ENCODE measurements at places on chromosomes 4 and X.

- DNase-seq = no peak
Measured at GRCh38 chr4:149980121-149980682, 98.0 kb upstream of the DCLK2 start.

- peak; percentile 79 for DNase-seq
Measured at GRCh38 chr4:5824635-5825034, 68.3 kb downstream of the CRMP1 start.

GRCh38 chr4:11111370-11111769, 317.3 kb downstream of the HS3ST1 start:
- DNase-seq = no peak

DNA sequence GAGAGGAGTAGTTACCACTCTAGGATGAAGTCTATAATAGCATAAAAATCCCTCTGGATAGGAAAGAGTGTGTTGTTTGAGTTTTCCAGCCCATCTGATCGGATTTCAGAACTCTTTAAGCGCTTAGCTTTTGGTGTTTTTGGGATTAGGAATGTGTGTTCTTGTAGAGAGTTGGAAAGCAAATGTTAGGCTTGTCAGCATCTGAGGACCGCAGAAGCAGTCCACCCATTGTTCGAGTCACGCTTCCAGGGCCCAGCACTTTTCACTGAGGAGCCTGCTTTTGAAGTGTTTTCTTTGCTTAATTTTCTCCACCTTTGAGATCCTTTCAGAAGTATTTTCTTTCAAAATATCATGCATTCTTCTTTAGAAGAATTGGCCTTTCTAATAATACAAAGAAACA, 306.2 kb downstream of the TENM3 start:
- no peak for DNase-seq

- DNase-seq = no peak
Measured at GRCh38 chrX:2705046-2705832, 14.1 kb downstream of the CD99 start.

GRCh38 chrX:153776611-153777045, 4.2 kb upstream of the SRPK3 start:
- DNase-seq = peak; percentile 16

GRCh38 chr4:142347241-142347640, 498.9 kb downstream of the INPP4B start:
- peak; percentile 67 for DNase-seq

- no peak for DNase-seq
Measured at GRCh38 chr4:53716011-53716410, 124.7 kb upstream of the LNX1 start.

DNA sequence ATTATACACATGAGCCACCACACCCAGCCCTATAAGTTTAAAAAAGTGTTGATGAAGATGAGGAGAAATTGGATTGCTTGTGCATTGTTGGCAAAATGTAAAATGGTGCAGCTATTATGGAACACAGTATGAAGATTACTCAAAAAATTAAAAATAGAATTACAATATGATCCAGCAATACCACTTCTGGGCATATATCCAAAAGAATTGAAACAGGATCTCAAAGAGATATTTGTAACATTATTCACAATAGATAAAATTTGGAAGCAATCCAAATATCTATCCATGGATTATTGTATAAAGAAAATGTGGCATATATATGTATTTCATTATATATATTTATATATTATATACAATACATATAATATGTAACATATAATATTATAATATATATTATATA, 515.6 kb upstream of the GNPDA2 start:
- no peak for DNase-seq

- peak; percentile 59 for DNase-seq
Measured at GRCh38 chr4:74628852-74629620, 165.3 kb downstream of the BTC start.

DNA sequence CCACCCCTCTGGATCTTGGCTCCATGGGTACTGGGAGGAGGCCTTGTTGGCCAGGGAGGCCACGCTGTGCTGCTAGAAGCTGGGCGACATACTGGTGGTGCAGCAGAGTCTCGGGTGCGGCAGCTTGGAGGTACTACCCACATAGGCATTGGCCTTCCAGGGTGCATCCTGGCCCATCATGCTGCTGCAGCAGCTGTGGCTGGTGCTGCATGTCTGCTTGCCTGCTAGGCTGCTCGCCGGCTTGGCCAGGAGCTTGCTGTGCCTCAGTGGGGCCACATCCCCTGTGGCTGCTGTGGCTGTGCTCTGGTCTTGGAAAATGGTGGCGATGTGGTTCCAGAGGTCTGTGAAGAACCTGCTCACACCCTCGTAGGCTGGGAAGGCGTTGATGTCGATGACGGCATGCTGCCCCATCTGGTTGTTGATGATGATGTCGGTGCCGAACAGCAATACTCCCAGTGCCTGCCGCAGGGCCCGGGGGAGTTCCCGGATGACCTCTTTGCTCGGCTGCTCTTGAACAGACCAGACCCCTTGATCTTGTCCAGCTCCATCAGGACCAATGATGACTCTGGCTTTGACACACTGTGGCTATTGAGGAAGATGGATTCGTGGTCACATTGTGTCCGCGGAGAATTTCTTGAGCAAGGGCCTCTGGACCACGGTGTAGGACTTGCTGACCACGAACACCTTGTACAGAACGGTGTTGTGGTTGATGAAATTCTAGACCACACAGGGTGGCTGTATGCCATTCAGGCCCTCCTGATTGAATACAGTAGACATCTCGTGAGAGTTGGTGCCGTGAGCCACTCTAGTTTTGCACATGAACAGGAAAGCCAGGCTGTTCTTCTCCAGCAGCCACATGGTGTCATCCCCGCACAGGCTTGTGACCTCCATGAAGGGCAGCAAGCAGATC, 11.8 kb downstream of the RBM10 start:
- DNase-seq = no peak

- peak; percentile 17 for DNase-seq
Measured at GRCh38 chr4:25888781-25889180, 25.2 kb upstream of the SMIM20 start.

DNA sequence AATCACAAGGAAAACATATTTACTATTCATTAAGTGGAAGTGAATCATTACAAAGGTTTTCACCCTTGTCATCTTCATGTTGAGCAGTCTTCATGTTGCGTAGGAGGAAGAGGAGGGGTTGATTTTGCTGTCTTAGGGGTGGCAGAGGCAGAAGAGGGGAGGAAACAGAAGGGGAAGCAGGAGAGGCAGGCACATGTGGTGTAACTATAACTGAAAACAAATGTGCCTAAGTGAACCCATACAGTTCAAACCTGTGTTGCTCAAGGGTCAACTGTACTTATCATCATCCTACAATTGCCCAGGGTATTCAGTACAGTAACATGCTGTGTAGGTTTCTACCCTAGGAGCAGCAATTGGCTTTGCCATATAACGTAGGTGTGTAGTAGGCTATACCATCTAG, 47.2 kb downstream of the SYNPO2 start:
- peak; percentile 27 for DNase-seq

Measured in hematopoietic multipotent progenitor cell treated with erythropoietin and hydrocortisone succinate and interleukin-3 and kit ligand, for 6 days (in vitro differentiated cells).